GM10248 (cell line): ENCODE measurements at places on chromosomes 13 and 19.

DNA sequence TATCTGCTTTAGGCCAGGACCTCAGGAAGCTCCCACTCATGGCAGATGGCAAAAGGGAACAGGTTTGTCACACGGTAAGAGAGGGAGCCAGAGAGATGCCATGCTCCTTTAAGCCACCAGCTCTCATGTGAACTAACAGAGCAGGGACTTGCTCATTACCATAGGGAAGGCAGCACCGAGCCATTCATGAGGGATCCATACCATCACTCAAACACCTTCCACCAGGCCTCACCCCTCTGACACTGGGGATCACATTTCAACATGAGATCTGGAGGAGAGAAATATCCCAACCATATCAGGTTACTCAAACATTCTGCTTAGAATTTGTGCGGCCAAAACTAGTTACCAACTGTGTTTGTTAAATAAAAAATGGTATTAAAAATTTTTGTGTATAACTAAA lies 427.0 kb downstream of the UQCRFS1 start:
- no peak for DNase-seq

- DNase-seq, result peak; percentile 72
Observed at GRCh38 chr19:38952395-38953165, 21.8 kb downstream of the MRPS12 start.

DNA sequence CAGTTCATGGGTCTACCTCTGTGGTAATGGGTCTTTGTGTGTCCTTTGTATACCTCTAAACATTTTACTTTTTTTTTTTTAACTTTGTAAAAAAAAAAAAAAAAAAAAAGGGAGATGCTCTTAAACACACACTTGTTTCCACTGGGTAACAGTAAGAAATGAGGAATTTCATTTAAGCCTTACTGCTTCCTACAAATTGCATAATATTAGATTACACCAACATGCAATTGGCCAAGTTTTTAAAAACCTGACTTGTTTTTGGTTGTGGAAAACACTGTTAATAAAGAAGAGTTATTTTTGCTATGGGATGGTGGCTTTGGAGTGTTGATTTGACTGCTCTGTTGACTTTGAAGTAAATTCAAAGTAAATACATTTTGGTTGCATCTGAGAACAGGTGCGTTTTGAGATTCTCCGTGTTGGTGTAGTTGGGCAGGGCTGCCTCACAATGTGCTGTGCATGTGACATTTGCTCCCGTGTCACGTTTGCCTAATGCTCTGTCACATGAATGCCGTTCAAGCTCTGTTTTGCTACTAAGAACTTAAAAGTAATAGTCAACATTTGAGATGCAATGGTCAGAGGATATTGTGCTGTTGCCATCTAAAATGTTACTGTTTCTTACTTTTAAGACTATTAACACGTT lies 202.4 kb downstream of the LMO7 start:
- DNase-seq, result no peak

DNA sequence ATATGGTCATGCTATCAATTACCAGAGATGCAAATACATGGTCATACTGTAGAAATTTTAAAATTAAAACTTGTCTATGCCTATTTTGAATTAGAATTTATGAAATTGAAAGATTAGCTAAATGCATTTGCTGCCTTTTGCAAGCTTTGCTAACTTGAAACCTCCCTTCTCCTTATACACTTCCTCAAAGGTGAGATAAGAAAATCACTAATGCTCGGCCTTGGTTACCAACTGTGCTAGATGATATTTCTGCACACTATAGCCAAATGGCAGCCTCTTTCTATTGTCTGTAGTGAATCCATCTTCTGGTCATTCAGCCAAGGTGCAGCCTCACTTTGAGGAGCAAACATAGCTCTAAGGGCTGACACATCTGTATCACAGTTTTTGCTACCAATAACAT lies 31.1 kb upstream of the MYCBP2 start:
- DNase-seq, result no peak

DNA sequence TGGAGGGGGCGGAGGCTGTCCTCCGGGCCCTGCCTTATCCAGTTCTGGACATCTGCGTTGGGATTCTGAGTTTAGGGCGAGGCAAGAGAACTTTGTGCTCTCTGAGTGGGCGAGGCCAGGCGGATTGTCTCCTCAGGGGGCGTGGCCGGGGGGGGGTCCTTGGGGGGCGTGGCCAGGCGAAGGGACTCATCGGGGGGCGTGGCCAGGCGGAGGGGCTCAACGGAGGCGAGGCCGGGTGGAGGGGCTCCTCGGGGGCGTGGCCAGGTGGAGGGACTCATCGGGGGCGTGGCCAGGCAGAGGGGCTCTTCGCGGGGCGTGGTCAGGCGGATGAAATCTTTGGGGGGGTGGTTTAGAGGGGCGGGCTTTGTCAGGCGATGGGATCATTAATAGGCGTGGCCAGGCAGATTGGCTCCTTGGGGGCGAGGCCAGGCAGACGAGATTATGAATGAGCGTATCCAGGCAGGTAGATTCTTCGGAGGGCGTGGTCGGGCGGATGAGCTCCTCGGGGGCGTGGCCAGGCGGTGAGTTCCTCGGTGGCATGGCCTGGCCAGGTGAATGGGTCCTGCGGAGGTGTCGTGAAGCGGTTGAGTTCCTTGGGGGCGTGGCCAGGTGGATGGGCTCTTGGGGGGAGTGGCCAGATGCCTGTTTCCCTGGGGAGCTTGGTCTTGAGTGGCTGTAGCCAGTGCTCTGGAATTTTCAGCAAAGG lies 10.3 kb upstream of the CACNG7 start:
- DNase-seq, result no peak

DNA sequence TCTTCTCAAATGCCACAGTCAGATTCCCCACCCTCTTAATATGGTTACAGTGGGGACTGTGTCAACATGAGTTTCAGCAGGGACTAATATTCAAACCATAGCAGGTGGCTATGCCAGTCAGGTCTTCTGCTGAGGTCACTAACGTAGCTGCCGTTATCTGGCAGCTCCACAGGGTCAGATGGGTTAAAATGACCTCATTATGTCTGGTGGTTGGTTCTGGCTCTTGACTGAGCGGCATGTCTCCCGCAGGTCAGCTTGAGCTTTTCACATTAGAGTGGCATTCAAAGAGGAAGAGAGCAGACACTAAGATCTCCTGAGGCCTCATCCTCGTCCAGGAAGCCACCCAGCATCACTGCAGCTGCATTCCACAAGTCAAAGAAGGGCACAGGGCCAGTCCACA lies 21.4 kb upstream of the IPO5 start:
- DNase-seq, result no peak

- DNase-seq, result no peak
Observed at GRCh38 chr13:24627946-24628345, 52.3 kb upstream of the ATP12A start.

DNA sequence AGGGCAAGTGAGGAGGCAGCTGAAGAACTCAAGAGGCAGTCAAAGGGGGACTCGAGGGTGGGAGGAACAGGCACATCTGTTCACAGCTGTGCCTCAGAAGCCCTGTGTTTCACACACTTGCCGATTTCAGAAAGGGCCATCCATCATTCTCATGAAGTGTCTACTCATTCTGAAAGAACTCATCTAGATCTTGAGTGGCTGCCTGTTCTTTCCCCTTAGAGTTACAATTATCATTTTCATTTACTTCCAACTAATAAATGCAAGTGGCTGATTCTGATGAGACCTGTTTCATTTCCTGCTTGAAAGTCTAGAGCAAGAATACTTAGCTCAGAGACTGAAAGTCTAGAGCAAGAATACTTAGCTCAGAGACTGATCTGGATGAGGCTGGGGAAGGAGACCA lies 1145.1 kb downstream of the UQCRFS1 start:
- peak; percentile 32 for DNase-seq

DNA sequence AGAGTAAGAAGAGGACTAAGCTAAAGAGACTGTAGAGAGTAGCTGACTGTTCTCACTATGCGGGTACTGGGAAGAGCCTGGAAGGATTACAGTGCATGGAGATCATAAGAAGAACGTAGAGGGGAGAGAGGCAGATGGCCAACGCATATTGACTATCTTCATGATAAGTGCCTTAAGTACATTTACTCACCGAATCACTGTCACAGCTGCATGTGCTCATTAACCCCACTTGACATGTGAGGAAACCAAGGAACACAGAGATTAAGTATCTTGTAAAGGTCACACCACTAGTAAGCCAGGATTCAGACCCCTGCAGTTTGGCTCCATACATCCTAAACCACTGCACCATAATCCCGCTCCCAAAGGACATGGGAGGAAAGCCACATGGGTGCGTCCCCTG lies 34.1 kb downstream of the SMAD9 start:
- DNase-seq, result no peak
